Small intestine (tissue), 16 donors: ENCODE measurements at places on chromosomes 6 and 20. TPM values are rescaled to one million over a fixed set of nuclear protein-coding genes. Genes with fewer than 3 reads are reported as not detected.

The ZSCAN23 gene
- polyA plus RNA-seq: not detected

The TBC1D22B gene
- polyA plus RNA-seq: 6.9 TPM

- no peak overlapping the region for H3K27ac ChIP-seq
- H3K4me3 ChIP-seq: no peak overlapping the region
- no peaks in the 10 kb centered on the region for H3K27me3 ChIP-seq
- no peak for DNase-seq
- no peaks in the 10 kb centered on the region for H3K36me3 ChIP-seq
Measured at GRCh38 chr20:4737857-4738627, 16.3 kb downstream of the PRND start.

GRCh38 chr6:1146500-1146899, 165.4 kb upstream of the FOXQ1 start:
- no peak overlapping the region for H3K27ac ChIP-seq
- no peaks in the 10 kb centered on the region for H3K36me3 ChIP-seq
- no peaks in the 10 kb centered on the region for H3K27me3 ChIP-seq
- DNase-seq: no peak
- H3K4me3 ChIP-seq: no peak overlapping the region

- no peak for DNase-seq
- no peaks in the 10 kb centered on the region for H3K27me3 ChIP-seq
- no peak overlapping the region for H3K27ac ChIP-seq
- H3K36me3 ChIP-seq: no peaks in the 10 kb centered on the region
- no peak overlapping the region for H3K4me3 ChIP-seq
Measured at GRCh38 chr20:19376451-19377229, 164.2 kb downstream of the SLC24A3 start.

GRCh38 chr6:45915780-45916468, 99.7 kb downstream of the CLIC5 start:
- DNase-seq: no peak
- no peaks in the 10 kb centered on the region for H3K27me3 ChIP-seq
- H3K27ac ChIP-seq: no peak overlapping the region
- H3K4me1 ChIP-seq: no peaks in the 10 kb centered on the region
- no peak overlapping the region for H3K4me3 ChIP-seq
- H3K36me3 ChIP-seq: no peaks in the 10 kb centered on the region
